ENCODE measurements at places on chromosomes 13 and 19.

DNA sequence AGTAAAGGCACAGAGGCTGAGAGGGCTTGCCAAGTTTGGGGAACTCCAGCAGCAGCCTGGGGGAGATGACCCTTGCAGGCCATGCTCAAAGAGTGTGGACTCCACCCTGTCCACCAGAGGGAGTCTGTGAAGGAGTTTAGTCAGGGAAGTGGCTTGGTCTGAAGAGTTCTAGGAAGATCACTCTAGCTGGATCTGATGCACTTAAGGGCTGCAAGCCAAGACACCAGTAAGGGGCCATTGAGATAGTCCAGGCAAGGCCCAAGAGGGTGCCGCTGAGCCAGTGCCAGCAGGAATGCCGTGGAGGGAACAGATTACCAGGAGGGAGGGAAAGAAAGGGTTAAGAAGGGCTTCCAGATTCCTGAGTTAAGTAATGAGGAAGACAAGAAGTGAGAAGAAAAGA, 68.7 kb downstream of the ZAR1L start:
- no peak for DNase-seq

DNA sequence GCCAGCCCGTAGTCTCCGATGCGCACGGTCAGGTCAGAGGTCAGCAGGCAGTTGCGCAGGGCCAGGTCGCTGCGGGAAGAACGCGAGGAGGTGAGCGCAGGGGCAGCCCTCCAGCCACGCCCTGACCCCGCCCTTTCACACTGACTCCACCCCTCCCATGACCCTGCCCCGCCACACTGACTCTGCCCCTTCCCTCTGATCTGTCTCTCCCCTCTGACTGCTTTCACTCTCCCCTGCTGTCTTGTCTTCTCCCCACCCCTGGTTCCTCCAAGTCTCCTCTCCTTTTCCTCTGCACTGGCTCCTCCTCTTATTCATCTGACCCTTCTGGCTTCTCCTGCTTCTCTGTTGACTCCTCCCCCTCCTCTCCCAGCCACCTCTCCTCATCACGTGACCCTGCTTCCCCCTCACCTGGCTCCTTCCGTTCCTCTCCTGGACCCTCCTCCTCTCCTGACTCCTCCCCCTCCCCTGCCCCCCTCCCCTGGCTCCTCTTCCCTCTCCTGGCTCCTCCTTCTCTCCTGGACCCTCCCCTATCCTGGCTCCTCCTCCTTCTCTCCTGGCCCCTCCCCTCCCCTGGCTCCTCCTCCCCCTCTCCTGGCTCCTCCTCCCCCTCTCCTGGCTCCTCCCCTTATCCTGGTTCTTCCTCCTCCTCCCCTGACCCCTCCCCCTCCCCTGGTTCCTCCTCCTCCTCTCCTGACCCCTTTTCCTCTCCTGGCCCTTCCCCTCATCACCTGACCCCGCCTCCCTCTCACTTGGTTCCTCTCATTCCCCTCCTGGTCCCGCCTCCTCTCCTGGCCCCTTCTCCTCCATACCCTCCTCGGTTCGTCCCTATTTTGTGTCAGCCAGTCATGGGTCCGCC, 9.9 kb downstream of the LMTK3 start:
- DNase-seq: peak; percentile 92

GRCh38 chr13:71814806-71815360, 52.1 kb downstream of the DACH1 start:
- no peak for DNase-seq

DNA sequence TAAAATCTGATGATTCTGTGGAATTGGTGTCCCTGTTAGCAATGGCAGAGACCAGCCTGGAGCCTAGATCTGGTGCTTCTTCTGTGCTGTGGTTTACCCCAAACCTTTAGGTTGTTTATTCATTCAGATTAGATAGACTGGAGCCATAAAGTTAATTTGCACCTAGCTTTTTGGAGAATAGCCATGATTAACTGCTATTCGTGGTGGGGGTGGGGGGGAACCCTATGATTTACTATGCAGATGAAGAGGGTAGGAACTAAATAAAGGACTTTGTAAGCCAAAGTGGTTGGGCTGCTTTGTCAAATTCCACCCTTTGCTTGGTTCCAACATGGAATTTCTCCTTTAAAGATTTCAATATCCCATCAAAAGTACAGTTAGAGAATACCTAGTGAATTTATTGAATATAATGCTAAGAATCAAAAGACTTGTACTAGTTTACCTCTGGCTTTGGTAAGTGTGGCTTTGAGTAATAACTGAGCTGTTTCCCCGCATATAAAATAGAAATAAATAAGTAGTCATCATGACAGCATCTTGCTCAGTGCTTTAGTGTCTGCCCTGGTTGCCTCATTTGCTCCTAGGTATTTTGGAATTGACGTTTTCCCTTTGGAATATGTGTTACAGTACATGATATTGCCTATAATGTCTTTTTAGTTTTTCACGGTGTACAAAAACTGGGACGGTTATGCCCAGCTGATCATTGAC, 27.6 kb downstream of the SKA3 start:
- DNase-seq: no peak

GRCh38 chr19:30227661-30228112, 144.5 kb upstream of the ZNF536 start:
- peak; percentile 80 for DNase-seq

- no peak for DNase-seq
Observed at GRCh38 chr13:92843549-92843948, 383.1 kb upstream of the GPC6 start.

- no peak for DNase-seq
Observed at GRCh38 chr19:46739290-46739771, 6.5 kb upstream of the FKRP start.

- DNase-seq: no peak
Observed at GRCh38 chr13:39531646-39532045, 71.3 kb downstream of the LHFPL6 start.

GRCh38 chr13:99344610-99345208, 37.5 kb upstream of the GPR183 start:
- no peak for DNase-seq

DNA sequence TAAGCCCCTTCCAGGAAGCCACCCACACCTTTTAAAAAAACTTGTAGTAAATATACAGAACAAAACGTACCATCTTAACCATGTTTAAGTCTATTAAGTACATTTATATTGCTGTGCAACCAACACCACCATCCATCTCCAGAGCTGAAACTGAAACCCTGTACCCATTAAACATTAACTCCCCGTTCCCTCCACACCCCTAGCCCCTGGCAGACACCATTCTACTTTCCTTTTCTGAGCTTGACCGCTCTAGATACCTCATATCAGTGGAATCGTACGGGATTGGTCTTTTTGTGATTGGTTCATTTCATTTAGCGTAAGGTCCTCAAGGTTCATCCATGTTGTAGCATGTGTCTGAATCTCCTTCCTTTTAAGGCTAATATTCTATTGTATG, 13.0 kb upstream of the SPATA13 start:
- DNase-seq: no peak

GRCh38 chr19:23075031-23075733, 41.6 kb upstream of the ZNF730 start:
- DNase-seq: peak; percentile 88

- no peak for DNase-seq
Observed at GRCh38 chr13:40940841-40941240, 78.3 kb downstream of the ELF1 start.

GRCh38 chr13:91824416-91824815, 426.0 kb downstream of the GPC5 start:
- no peak for DNase-seq

DNA sequence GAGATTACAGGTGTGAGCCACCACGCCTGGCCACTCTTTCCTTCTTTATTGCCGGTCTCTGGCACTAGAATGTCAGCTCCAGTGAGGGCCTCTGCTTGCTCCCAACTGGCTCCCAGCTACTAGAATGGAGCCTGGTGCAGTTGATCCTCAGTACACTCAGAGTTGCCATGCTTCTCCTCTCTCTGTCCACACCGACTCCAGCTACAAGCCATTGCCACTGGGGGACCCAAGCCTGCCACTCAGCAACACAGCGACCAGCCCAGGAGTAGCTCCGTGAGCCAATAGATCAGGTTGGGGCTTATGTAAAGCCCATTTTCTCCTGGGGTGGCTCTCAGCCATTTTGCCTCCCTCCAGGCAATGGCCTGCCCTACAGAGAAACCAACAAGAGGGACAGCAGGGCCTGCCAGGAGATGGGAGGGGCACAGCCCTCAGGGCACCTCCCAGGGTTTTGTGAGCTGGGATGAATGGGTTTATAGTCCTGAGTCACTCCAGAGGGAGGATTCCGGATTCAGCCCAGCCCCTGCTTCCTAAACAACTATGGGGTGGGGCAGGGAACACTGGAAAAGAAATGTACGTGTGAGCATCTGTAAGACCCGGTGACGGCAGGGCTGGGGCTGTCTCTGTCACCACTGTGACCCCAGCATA, 36.5 kb downstream of the OPA3 start:
- DNase-seq: no peak

GRCh38 chr19:4302243-4302640, at the start of gene TMIGD2:
Gene TMIGD2, minus strand, starts transcription at chr19:4302389. Its CDS starts 4 bp downstream, at chr19:4302385.
- no peak for DNase-seq

DNA sequence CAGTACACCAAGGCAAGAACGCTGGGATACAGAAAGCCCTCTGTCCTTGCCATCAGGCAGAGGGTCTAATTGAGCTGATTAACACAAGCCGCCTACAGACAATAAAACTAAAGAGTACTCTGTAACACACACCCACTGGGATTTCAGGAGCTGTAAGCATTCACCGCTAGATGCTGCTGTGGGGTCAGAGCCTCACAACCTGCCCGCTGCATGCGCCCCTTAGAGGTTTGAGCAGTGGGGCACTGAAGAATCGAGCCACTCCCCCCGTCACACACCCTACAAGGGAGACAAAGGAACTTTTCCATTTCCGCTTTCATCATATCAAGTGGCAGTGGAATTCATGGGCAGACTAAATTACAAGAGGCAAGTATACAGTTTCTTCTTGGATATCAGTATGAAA, 1080.6 kb downstream of the PCDH17 start:
- DNase-seq: peak; percentile 3

DNA sequence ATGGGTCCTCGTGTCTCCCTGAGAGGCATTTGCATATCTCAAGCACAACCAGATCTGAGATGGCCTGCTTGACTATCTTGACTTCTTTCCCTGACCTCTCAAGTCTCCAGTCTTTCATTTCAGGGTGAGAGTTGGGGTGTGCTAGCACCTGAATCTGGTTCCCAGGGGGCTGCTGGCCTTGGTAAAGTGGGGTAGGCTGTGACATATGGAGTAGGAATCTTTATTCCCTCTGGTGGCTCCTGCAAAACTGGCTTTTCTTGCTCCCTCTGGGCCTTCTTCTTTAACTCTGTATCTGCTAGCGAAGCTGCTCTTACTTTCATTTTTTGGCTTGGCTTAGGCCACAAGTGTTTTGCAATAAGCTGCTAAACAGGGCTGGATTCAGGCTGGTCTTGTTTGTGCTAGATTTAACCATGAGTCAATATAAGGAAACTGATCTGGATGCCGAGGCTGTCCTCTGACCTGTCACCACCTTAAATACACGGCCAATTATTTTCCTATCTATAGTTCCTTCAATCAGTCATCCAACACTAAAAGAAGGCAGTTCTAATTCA, 42.3 kb downstream of the ZNF493 start:
- no peak for DNase-seq

- no peak for DNase-seq
Observed at GRCh38 chr13:27857282-27857681, 62.5 kb upstream of the PDX1 start.

GRCh38 chr13:97235549-97236231, 13.6 kb downstream of the MBNL2 start:
- no peak for DNase-seq

- DNase-seq: no peak
Observed at GRCh38 chr13:100244431-100244830, 155.5 kb downstream of the PCCA start.

DNA sequence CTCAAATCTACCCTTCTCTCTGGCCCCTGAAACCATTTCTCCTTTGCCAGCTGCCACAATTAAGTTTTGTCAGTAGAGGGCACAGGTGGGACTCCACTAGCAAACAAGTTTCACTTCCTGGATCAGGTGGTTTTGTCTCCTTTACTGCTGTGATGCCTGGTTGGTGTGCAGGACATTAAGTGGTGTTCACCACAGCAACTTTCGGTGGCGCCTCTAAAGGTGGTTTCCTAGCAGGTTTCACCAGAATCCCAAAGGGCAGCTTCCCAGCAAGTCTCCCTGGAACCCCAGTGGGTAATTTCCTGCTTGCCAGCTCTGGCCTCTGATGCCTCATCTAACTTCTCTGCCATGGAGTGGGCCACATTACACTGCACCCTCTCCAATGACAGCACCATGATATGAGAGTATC, 16.6 kb downstream of the MED4 start:
- DNase-seq: no peak

DNA sequence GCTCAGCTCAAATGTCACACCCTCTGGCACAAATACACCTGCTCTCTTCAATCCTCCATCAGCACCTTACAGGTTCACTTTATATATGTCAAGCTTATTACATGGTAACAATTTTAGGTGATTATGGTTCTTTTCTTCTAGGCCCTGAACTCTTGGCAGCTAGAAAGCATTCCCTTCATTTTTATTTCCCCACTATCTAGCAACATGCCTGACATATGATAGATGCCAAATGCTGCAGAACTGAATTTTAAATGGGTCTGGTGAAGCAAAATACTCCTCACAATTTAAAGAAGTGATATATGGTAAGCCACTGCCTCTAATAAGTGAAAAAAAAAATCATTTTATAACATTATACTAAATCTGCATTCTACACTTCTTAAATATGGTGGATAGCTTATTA, 95.2 kb downstream of the USP12 start:
- no peak for DNase-seq

DNA sequence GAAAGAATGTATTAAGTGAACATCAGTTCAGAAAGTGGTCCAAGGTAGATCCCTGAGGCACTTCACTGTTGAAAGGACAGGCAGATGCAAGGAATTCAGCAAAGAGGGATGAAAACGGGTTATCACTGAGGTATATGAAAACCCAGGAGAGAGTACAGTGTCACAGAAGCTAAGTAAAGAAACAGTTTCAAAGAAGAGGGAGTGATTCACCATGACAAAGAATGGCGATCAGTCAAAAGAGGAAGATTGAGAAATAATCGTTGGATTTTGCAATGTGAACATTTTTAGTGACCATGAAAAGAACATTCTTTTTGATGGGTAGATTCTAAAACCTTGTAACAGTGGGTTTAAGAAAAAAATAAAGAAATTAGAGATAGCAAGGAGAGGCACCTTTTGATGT, 99.3 kb downstream of the EPSTI1 start:
- no peak for DNase-seq

DNA sequence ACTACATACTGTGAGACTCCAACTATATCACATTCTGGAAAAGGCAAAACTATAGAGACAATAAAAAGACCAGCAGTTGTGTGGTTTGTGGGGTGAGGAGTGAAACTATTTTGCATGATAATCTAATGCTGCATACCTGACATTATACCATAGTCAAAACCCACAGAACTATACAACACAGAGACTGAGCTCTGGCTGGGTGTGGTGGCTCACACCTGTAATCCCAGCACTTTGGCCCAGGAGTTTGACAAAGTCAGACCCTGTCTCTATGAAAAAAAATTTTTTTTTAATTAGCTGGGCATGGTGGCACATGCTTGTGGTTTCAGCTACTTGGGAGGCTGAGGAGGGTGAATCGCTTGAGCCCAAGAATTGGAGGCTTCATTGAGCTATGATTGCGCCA, 11.9 kb downstream of the ZNF541 start:
- no peak for DNase-seq
